NCI-H226 (cell line): ENCODE measurements at places on chromosomes 12 and 14.
A peak's percentile ranks its signal among the peaks of the same experiment; 100 is the strongest.

DNA sequence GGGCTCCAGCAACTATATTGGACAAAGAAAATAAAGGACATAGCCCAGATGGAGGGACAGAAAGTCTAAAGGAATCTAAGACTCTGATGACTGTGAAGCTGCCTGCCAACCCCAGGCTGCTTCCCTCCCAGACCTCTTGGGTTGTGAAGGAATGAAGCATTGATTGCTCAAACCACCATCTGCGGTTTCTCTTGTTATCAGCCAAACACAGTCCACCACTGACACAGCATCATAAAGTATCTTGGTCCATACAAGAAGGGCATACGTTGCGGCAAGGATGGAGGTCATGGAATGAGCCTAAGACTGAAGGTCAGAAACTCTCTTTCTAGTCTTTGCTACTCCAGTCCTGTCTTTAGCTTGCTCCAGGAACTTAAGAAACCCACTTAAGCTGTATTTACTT lies 58.5 kb upstream of the PLXNC1 start:
- no peak for DNase-seq

- DNase-seq: no peak
Measured at GRCh38 chr12:6316921-6317692, 6.6 kb downstream of the PLEKHG6 start.

- DNase-seq: no peak
Measured at GRCh38 chr12:92814584-92814983, 111.8 kb downstream of the PLEKHG7 start.

DNA sequence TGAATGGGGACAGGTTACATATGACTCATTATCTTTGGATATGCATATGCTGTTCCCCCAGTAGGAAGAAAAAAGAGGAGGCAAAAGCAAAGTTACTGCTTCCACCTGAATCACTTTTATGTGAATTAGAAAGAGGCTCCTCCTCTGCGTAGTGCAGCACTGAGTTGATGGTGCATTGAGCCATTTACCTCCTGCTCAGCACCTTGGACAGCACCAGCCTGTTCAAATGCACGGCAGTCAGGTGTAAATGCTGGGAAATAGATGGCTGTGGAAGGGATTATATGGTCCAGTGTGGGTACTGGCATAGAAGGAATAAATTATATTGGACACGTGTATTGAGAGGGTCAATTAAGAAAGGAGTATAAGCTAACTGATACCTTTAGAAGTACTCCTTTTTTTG lies 541.9 kb upstream of the SEL1L start:
- peak; percentile 9 for DNase-seq

DNA sequence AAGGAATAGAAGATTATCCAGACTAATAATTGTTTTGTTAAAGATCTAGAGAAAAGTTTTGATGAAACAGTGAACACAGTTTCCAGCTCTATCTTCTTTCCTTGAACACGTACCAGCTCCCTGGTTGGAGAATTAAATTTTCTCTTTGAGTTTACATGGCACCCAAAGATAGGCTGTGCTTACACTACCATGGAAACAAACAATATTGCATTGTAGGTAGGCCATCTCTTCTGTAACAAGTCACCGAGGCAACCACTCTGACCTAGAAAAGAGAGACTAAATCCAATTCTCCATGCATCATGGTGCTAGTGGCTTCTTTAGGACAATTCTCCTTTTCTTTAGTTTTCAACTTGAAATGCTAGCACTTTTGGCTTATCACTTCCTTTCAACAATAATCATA lies 9.9 kb downstream of the BMAL2 start:
- DNase-seq: no peak

DNA sequence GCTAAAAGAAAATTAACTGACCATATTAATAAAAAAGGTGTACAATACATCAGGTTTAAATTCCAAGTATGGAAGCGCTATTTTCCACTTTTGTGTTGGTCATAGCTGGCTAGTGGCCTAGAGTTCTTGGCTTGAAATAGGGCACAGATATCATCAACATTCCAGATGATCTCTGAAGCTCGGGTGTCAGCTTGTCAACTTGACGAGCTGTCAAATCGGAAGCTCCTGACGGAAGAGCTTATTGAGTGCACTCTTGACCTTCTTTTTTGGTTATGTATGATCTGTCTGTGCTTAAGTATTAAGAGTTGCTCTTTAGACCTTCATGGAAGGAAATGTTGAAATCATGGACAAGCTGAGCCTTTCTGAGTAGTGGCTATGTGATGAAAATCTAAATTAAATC lies 177.9 kb downstream of the APAF1 start:
- DNase-seq: no peak

GRCh38 chr12:85017618-85018017 lies 18.5 kb downstream of the TSPAN19 start:
- no peak for DNase-seq

DNA sequence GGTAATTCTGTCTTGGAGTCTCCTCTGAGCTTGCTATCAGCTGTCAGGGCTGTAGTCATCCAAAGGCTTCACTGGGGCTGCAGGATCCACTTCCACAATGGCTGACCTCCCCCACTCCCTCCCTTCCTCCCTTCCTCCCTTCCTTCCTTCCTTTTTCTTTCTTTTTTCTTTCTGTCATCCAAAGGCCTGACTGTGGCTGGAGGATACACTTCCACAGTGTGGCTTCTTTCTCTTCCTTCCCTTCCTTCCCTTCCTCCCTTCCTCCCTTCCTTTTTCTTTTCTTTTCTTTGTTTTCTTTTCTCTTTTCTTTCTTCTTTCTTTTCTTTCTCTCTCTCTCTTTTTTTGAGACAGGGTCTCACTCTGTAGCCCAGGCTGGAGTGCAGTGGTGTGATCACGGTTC lies 30.6 kb downstream of the ARF6 start:
- no peak for DNase-seq

- DNase-seq: no peak
Measured at GRCh38 chr14:74546416-74546815, 52.9 kb downstream of the ISCA2 start.

DNA sequence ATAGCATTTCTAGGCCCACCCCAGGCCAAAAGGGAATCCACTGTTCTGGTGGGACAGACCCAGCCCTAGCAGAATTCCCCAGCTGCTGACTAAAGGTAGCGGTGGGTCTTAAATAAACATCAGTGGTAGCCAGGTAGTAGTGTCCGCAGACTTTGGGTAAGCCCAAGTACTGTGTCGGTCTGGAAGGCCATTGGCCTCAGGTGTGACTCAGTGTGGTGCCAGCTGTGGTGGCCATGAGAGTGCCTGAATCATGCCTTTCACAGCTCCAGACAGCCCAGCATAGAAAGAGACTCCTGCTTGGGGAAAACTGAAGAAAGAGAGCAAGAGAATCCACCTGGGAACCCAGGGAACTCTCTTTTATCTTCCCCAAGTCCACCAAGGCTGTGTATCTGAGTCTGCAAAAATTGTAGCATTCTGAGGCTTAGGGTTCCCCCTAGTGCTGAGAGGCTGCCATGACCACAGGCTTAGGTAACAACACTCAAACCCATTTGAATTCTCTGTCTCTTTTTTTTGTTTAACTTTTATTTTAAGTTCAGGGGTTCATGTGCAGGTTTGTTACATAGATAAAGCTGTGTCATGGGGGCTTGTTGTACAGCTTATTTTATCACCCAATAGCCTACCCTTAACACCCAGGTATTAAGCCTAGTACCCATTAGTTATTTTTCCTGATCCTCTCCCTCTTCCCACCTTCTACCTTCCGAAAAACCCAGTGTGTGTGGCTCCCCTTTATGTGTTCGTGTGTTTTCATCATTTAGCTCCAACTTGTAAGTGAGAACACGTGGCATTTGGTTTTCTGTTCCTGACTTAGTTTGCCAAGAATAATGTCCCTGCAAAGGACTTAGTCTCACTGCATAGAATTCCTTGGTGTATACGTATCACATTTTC lies 16.7 kb upstream of the CD163L1 start:
- peak; percentile 31 for DNase-seq

DNA sequence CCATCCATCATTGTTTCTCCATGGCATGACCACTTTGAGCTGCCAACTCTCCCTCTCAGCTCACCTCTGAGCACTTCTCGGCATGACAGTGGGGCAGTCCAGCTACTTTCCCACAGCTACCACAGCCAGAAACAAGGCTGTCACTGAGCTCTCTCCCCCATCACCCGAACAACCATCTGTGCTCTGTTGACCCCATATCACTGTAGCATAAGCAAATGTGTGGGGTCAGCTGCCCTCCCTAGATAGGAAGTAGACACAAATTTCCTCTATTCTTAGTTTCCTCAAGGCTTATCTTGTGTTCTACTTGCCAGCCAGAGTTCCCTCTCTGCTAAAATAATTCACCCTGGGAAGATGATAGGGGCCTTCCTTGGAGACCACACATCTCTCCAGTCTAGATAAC lies 82.6 kb upstream of the FUT8 start:
- no peak for DNase-seq

DNA sequence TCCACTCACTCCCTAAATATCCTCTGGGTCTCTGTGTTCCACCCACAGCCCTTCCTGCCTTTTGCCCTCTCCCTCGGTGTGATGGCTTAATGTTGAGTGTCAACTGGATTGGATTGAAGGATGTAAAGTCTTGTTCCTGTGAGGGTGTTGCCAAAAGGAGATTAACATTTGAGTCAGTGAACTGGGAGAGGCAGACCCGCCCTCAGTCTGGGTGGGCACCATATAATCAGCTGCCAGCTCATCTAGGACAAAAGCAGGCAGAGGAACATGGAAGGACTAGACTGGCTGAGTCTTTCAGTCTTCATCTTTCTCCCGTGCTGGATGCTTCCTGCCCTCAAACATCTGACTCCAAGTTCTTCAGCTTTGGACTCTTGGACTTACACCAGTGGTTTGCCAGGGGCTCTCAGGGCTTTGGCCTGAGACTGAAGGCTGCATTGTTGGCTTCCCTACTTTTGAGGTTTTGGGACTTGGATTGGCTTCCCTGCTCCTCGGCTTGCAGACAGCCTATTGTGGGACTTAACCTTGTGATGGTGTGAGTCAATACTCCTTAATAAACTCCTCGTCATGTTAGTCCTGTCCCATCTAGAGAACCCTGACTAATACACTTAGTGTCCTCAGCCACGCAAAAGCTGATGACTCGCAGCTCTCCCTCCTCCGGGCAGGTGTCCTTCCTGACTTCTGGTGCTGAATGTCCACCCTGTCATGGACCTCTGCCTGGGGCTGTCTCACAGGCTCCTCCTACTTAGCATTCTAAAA lies 5.9 kb downstream of the DGLUCY start:
- DNase-seq: peak; percentile 54

- no peak for DNase-seq
Measured at GRCh38 chr12:59672273-59672672, 76.4 kb downstream of the SLC16A7 start.

GRCh38 chr12:80627782-80628181 lies 79.7 kb upstream of the MYF6 start:
- peak; percentile 40 for DNase-seq

GRCh38 chr12:23867794-23868193 lies 81.7 kb downstream of the SOX5 start:
- no peak for DNase-seq

GRCh38 chr12:89166525-89166934 lies 185.8 kb downstream of the DUSP6 start:
- no peak for DNase-seq

GRCh38 chr14:100871234-100872186 lies 32.0 kb downstream of the RTL1 start:
- DNase-seq: peak; percentile 45

DNA sequence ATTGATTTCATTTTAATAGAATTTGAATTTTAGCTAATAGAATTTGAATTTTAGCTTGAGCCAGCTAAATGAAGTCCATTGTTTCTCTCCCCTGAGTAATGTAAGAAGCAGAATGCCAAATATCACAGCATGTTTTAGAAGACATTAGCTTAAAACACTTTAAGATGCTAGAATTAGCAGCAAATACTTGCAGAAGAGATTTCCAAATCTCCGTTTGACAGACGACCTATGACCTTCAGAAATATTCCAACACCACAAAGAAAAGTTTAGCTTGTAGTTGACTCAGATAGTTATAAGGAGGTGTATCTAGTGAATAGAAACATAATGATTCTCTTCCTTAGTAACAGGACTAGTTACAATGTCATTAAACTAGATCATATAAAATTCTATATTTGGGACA lies 51.7 kb upstream of the MYF6 start:
- no peak for DNase-seq

- DNase-seq: no peak
Measured at GRCh38 chr12:44816446-44817017, 59.6 kb downstream of the NELL2 start.

- DNase-seq: no peak
Measured at GRCh38 chr14:103073876-103074728, 9.9 kb upstream of the LBHD2 start.

DNA sequence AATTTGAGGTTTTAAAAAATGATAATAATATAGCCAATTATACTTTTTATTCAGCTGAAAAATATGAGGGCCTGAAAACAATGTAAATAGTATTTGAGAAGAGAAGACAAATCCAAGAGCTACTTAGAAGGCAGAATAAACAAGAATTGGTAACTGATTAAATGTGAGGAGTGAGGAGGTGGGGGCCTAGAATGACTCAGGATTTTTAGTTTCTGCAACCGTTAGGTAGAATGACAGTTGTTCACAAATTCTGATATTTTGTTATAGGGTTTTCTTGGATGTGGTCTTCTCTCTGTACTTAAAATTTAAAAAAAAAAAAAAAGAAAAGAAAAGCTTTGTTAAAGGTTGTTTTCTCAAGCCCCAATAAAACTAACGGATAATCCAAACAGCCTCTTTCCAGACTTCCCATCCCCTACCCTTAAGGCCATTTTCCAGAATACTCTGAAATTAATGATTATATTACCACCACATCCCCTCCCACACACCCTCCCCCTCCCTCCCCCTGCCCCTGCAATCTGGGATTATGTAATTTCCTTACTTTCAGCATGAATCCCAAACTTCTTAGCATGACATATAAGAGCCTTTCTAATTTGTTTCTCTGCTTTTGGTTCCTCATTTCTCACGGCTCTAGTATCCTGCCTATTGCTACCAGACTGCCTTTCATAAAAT lies 50.4 kb downstream of the LRP6 start:
- DNase-seq: no peak

DNA sequence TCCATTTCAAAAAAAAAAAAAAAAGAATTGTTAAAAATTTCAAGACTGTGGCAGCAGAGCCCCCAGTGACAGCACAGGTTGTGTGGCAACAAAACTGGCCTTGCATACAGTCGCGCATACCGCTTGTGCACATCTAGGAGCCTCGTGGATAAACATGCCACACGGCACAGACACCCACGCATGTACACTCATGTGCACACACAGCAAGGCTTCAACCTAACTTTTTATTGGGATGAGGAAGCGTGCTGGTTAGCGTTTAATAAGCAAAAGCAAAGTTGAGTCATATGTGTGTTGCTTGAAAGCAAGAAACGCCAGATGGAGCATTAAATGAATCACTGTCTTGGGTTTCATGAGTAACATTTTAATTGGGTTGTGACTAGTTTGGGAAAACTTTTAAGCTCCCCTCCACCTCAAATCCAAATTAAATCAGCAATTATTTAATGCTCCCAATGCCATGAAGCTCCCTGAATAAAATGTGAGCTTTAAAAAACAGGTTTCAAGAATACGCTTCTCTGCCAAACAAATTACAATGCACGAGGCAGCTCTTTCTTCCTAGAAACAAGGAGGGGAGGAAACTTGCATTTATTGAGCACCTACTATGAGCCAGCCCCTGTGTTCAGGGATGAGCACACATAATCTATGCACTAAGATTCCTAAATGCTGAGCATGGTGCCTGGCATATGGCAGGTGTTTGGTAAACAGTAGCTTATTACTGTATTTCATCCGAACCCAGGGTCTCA lies 35.7 kb upstream of the EML1 start:
- DNase-seq: peak; percentile 83
